ENCODE measurements at places on chromosomes 3 and 15.

- no peak for DNase-seq
Observed at GRCh38 chr3:148005456-148005855, 596.3 kb downstream of the ZIC1 start.

DNA sequence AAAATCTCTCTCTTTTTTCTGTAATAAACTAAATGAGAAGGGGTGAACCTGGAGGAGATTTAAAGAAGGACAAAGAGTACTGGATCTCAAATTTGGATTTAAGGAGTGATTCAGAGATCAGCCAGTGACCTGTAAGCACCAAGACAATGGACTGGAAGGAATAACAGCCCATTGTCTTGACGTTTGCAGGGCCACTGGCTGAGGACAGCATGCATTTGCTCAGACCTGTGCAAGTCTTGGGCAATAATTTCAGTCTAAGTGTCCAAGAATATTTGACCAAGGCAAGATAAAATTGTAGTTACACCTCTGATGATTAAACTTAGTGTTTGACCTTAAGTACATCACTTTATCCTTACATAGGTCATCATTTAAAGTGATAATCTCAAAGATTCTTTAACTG is 55.8 kb upstream of the OSTN start:
- no peak for DNase-seq

GRCh38 chr3:108342837-108343486 is 46.6 kb downstream of the HHLA2 start:
- DNase-seq = no peak

DNA sequence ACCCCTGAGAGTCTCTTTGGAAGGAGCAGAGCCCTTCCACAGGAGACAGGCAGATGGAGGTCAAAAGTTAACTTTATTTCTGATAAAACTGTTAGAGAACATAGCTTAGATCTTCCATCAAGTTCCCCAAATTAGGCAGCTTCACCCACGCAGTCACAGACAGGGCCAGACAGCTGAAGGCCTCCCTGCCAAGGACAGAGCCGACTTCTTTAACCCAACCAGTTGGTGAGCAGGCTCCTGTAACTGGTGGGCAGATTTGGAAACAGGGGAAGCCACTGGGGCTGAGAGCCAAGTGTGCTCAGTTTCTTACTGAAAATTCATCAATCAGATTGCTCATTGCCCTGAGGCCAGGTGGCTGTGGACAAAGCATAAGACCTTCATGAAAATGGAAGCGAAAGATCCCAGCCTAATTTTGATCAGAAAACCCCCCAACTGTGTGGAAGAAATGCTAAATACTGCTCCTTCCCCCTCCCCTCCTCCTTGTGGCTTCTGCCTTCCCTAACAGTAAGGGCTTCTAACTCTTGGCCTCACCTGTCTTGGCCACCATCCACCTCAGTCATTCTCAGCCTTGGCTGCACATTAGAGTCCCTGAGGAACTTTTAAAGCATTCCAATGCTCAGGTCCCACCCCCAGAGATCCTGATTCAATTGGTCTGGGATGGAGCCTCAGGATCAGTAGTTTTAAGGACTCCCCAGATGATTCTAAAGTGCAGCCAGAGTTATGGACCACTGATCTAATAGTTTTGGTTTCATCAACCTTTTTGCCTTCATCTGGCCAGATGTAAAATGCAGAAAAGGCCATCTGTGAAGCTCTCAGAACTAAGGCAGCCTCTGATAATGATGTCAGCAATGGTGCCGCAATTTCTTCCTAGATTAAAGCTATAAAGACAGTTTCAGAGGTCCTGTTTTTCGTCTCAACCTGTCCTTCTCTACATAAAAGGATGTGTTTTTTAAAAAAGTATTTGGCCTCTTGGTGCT is 11.5 kb downstream of the CLRN1 start:
- DNase-seq = no peak
